ENCODE measurements at places on chromosomes 11 and 22.

GRCh38 chr11:65440831-65441499 is 18.4 kb downstream of the NEAT1 start:
- no peak for DNase-seq

- DNase-seq: no peak
These were observed 556 bp downstream of the CDCA5 start for GRCh38 chr11:65083134-65083833.

- no peak for DNase-seq
These were observed 79.0 kb downstream of the TTC28 start for GRCh38 chr22:28600546-28601143.

DNA sequence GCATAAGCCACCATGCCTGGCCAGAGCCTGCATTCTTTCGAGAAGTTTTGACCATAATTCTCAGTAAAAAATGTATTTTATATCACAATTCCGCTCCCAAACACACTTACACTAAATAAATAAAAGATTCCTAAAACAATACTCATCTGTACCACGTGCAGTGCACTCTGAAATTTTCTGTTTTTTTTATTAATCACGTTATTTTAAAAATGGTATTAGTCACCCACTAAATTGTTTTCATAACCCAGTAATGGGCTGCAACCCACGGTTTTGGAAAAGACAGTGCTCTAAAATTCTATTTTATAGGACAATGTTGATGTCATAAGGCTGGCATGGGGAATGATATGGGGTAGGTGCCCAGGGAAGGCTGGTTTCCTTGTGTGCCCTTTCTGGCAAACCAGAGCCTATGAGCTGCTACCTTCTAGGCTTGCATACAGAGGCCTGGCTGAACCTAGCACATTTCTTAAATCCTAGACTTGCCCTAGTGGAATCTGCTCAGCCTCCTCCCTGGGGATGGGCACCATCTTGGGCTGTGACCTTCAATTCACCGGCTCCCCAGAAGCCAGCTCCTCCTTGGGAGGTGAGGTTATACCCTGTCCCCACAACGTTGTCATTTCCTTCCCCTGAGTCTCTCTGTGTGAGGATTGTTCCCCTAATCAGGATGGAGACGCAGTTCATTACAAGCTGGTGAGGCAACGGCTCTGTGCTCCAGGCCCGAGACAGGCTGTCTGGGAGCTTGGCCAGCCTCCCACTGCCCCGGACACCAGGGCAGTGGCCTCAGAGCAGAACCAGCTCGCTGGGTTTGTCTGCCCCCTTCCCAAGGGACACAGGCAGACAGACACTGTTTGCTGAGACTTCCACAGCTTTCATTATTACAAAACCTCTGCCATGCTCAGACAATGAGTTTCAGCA is 116.5 kb upstream of the NAV2 start:
- DNase-seq: no peak

DNA sequence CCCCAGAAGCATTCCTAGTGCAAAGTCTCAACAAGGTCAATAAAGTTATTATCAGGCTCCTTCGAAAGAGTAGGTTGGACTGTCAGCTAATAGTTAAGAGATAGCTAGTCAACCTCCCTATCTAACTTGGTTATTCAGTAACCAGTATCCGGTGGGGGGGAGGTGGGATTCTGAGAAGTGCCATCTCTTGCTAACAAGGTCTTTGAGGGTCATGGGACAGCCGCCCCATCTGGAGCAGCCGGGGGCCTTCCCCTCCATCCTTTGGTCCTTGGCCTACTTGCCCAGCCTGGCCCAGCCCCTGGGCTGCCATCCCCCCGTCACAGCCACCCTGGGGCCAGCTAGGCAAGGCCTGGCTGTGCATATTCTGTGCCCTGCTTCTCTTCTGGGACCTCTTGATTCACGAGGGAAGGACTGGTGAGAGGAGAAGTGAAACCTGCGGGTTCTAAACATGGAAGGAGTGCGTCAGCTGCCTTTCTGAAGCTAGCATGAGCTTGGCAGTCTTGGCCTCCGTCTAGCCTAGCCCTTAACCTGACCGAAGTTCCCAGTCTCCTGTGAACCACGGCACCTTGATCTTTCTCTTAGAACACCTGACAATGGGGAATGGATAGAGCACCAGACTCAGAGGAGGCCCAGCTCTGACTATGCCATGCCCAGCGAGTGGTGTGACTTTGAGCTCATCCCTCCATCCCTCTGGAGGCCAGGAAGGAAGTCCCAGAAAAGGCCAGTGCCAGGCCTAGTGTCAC is 9.3 kb downstream of the SLC37A2 start:
- DNase-seq: peak; percentile 42

GRCh38 chr11:99814021-99814420 is 793.3 kb downstream of the CNTN5 start:
- no peak for DNase-seq

- DNase-seq: peak; percentile 88
These were observed 823 bp downstream of the CEP57 start for GRCh38 chr11:95790933-95791708.

GRCh38 chr11:8346157-8346755 is 82.6 kb upstream of the LMO1 start:
- no peak for DNase-seq

- DNase-seq: no peak
These were observed 17.3 kb upstream of the RAB30 start for GRCh38 chr11:83088965-83089364.

GRCh38 chr11:283405-284104 is 5.3 kb downstream of the NLRP6 start:
- DNase-seq: no peak

GRCh38 chr22:30984317-30984716 is 15.3 kb downstream of the TUG1 start:
- DNase-seq: no peak

GRCh38 chr22:41526830-41527799 is 17.2 kb downstream of the POLR3H start:
- DNase-seq: peak; percentile 89

DNA sequence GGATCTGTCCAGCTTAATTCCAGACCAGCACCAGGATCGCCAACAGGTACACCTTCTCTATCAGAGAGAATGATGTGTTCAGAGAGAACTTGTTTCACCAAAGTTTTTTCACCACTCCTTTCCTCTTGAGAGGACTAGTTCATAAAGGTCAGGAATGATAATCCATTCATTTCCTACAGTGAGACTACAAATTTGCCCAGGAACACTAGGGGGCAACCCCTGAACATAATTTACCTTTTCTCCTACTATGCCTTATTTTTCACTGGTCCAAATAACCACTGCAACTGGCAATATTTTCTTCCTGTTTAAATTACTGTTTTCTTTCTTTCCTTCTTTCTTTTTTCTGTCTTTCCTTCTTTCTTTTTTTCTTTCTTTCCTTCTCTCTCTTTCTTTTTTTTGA is 22.5 kb downstream of the CAVIN3 start:
- no peak for DNase-seq

DNA sequence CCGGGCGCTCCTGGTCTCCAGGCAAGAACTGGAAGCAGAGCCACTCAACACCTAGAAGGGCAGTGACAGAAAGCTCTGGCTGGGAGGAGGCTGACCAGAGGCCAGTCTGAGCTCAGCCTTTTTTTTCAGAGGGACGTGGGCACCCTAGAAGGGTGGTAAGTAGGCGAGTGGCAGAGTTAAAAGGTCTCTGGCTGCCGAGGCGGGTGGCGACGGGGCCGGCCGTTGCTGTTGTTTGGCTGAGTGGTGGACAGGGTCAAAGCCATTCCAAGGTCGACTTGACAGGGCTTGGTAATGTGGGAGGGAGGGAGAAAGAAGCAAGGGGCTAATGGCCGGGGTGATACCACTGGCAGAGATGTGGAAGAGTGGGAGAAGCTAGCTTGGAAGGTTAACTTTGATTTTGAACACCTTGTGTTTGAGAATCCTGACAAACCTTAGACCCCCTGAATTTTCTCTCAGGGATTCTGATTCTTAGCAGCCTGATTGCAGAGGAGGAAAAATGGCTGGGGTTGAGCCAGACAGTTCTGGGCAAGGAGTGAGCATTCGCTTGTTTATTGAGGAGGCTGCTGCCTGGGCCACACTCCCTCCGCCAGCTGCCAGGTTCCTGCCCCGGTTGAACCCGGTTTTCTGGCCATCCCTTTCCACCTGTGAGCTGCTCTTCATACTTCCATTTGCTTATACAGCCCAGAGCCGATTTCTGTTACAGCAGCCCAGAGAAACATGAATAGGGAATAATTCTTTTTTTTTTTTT is 868 bp upstream of the SYCE3 start:
- DNase-seq: no peak

DNA sequence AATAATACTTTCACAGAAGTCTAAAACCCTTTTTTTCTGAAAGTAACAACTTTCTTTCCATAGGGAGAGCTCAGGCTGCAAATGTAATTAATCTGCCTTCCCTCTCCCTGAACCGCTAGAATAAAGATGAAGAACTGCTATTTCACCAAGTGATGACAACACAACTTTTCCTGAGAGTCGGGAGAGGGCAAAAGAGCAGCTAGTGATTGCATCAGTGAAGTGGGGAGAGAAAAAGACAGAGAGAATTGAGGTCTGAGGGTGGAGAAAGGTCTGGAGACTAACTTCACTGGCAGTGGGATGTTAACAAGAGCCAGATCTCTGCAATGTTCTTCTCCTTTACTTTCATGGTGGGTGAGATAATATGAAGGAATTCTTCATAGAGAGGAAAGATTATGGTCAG is 10.9 kb upstream of the MPEG1 start:
- no peak for DNase-seq

GRCh38 chr11:32947978-32948377 is 55.4 kb downstream of the QSER1 start:
- DNase-seq: no peak

DNA sequence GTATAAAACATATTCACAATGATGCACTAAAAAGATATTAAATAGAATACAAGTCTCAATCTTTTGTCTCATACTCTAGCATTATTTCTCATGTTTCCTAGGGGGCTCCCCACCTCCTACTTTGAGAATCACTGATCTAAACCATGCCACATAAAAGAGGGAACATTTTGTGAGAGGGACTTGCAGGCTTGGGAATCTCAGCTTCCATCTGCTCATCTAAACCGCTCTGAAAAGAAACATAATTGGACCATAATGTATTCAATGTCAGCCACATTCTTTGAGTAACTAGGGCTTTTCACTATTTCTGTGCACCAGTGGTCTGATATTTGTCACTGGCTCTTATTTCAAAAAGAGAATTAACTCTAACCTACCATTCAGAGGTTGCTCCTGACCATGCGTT is 6.4 kb upstream of the CSRP3 start:
- DNase-seq: no peak

GRCh38 chr11:61549662-61550568 is 31.0 kb downstream of the SYT7 start:
- DNase-seq: no peak

- no peak for DNase-seq
These were observed 7.7 kb downstream of the SLC35E4 start for GRCh38 chr22:30643055-30643875.

GRCh38 chr22:43151251-43152002 is at the start of gene TSPO:
TSS of gene TSPO (plus strand) at chr22:43151559. CDS start at chr22:43159239, 7,680 bp downstream.
- DNase-seq: peak; percentile 86

DNA sequence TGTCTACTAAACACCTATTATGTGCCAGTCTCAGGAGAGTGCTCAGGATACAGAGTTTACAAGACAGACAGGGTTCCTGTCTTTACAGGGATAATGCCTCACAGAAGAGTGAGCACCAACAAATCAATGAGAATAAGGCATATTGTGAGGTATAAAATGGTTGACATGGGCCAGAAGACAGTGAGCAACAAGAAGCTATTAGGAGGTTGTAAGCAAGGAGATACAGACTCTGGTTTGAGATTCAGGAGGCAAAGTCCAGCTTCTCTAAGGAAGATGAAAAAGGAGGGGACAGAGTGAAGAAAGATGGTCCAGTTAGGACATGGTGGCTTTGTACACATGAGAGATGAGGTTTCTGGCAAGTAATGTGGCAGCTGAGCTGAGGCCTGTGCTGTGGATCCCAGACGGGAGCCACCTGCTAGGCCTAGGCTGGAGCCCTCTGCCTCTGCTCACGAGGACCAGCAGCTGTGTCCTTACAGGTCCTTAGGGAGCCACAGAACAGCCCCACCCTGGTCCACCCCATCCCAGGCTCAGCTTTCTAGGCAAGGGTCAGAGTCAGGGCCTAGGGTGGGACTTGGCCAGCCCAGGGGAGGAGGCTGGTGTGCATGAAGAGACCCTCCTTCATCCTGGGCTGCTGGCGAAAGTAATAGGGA is 110.5 kb downstream of the ZNF280B start:
- DNase-seq: peak; percentile 50

- peak; percentile 28 for DNase-seq
These were observed 6.3 kb downstream of the COMMD9 start for GRCh38 chr11:36282926-36283325.

GRCh38 chr22:26172389-26172990 is 3.2 kb downstream of the SEZ6L start:
- DNase-seq: peak; percentile 87

GRCh38 chr11:19444231-19444630 is 203.5 kb upstream of the E2F8 start:
- no peak for DNase-seq

DNA sequence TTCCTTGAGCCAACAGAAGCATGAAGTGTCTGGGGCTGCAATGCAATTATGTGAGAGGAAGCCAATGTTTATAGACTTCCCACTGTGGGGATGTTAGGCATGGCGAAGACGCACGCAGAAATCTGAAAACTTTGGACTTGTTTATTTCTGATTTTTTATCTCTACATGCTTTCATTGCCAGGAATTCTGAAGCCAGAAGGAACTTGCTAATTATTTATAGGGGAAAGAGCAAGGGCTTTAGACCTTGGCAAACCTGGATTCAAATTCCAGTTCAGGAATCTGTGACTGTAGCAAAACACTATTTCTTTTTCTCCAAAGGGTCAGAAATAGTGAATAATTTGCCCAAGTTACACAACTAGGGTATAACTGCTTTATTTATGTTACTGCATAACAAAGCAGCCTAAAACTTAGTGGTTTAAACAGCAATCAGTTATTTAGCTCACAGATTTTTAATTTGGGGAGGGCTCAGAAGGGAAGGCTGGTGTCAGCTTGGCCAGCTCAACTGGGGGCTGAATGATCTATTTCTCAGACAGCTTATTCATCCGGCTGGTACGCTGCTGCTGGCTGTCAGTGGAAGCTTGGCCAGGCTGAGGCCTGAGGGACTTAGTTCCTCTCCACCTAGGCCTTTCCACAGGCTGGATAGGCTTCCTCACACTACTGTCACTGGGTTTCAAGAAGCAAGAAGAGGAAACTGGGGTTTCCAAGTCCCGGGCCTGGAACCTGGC is 1.9 kb upstream of the OR6Q1 start:
- no peak for DNase-seq

DNA sequence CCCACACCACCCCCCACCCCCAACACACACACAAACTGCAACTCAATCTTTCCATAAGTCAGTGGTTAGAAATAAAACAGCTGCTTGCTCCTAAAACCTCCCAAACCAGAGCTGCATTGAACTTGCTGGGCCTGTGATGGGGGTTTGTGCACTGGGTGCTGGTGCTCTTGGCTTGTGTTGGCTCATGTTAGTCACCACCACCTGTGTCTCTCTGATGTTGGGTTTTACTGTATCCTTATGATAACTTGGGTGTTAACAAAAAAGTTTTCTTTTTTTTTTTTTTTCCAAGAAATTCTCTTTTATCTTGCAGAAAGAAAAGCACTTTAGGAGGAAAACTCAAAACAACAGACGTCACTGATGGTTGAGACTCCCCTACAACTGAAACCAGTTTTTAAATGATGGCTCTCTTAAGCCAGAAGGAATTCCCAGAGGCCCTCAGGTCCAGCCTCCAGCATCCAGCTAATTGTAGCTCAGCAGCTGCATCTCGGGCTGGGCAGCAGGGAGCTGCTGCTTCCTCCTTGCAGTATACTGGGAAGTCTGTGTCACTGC is 79.9 kb upstream of the DRD2 start:
- DNase-seq: peak; percentile 42

- peak; percentile 44 for DNase-seq
These were observed 56.0 kb upstream of the B3GNT6 start for GRCh38 chr11:76978239-76978638.

- no peak for DNase-seq
These were observed 31.7 kb downstream of the EXT2 start for GRCh38 chr11:44127130-44127529.

Data from endodermal cell (in vitro differentiated cells).